Hepatocyte (in vitro differentiated cells): ENCODE measurements at places on chromosomes 6 and 20. TPM values are rescaled to one million over a fixed set of nuclear protein-coding genes. Genes with fewer than 3 reads are reported as not detected.
A peak's percentile ranks its signal among the peaks of the same experiment; 100 is the strongest.

- DNase-seq = peak; percentile 50
- H3K4me3 ChIP-seq = no peak overlapping the region
- no peaks in the 10 kb centered on the region for H3K27me3 ChIP-seq
- H3K36me3 ChIP-seq = no peaks in the 10 kb centered on the region
- peak overlapping the region; percentile 93 for H3K27ac ChIP-seq
Measured at GRCh38 chr6:35048631-35049083, 92.5 kb downstream of the TCP11 start.

GRCh38 chr6:83132121-83132520 lies 60.9 kb downstream of the PGM3 start:
- no peak for DNase-seq
- H3K4me3 ChIP-seq = no peak overlapping the region
- no peak overlapping the region for H3K27ac ChIP-seq
- H3K36me3 ChIP-seq = no peaks in the 10 kb centered on the region
- no peaks in the 10 kb centered on the region for H3K4me1 ChIP-seq
- H3K27me3 ChIP-seq = no peaks in the 10 kb centered on the region

DNA sequence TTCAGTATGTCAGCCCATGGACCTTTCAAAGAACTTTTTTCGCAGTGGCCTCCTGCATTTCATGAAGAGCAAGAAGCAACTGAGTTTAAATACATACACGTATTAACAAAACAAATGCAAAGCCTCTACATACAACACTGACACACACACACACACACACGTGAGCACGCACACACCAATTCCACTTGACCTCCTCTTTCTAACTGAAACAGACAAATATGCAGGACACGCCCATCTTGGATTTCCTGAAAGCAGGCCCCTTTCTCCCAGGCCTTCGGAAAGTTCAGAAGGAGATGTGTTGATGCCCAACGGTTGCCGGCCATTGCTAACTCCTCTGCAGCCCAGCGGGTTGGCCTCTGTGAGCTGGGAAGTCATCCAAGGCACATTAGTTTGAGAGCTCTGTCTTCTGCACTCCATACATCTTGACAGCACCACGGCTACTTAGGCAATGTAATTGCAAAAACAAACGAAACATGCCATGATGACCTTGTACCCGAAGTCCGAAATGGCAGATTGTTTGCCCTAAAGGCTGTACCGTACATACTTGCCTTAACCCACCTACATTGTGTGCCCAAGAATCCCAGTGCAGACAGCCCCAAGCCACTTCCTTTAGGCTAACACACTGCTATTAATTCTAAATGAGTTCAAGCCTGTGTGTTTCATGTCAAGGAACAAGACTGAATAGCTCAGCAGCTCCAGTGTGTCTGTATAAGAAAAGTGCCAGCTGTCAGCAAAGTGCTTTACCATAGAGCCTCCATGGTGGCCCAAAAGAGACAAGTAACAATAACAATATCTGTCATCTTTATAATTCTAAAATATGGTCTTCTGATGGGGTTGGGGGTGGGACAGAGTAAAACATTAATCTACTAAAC lies 138.8 kb upstream of the RNF217 start:
- no peak overlapping the region for H3K4me3 ChIP-seq
- no peaks in the 10 kb centered on the region for H3K27me3 ChIP-seq
- H3K4me1 ChIP-seq = peaks cover 4% of the 10 kb centered on the region
- no peaks in the 10 kb centered on the region for H3K36me3 ChIP-seq

GRCh38 chr6:37994223-37994622 lies 174.7 kb downstream of the ZFAND3 start:
- no peaks in the 10 kb centered on the region for H3K27me3 ChIP-seq
- H3K27ac ChIP-seq = no peak overlapping the region
- no peak for DNase-seq
- peaks cover 3% of the 10 kb centered on the region for H3K4me1 ChIP-seq
- H3K4me3 ChIP-seq = no peak overlapping the region
- no peaks in the 10 kb centered on the region for H3K36me3 ChIP-seq

- no peak overlapping the region for H3K27ac ChIP-seq
- no peak overlapping the region for H3K4me3 ChIP-seq
- peaks cover 8% of the 10 kb centered on the region for H3K4me1 ChIP-seq
- no peaks in the 10 kb centered on the region for H3K27me3 ChIP-seq
- DNase-seq = no peak
Measured at GRCh38 chr20:39258253-39258652, 296.1 kb downstream of the DHX35 start.

- H3K36me3 ChIP-seq = no peaks in the 10 kb centered on the region
- H3K4me1 ChIP-seq = no peaks in the 10 kb centered on the region
- DNase-seq = peak; percentile 34
- no peak overlapping the region for H3K4me3 ChIP-seq
- peak overlapping the region; percentile 53 for H3K27ac ChIP-seq
- peaks cover 5% of the 10 kb centered on the region for H3K27me3 ChIP-seq
Measured at GRCh38 chr20:22601361-22602141, 17.2 kb upstream of the FOXA2 start.

DNA sequence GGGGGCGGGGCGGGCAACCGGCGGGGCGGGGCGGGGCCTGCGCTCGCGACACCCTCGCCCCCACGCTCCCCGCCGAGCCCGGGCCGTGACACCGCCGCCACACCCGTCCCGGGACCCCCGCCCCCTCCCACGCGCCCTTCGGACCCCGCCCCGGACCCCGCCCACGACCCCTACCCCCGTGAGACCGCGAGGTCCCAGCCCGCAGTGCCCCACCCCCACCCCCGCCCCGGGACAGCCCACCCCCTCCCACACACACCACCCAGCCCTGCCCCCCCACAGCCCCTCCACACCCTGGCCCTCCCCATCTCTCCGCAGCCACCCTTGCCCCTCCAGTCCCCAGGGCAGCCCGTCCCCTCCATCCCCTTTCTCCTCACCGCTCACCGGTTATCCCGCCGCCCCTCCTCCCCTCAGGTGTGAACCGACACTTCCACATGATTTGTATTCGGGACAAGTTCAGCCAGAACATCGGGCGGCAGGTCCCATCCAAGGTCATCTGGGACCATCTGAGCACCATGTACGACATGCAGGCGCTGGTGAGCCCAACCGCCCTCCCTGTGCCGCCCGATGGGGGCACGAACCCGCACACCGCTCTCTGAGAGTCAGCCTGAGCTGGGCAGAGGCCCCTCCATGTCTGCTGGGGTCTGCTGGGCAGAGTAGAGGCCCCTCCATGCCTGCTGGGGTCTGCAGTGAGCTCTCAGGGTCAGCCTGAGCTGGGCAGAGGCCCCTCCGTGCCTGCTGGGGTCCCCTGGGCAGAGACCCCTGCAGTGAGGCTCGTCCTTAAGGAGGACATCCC lies 622 bp downstream of the MRGBP start:
- H3K4me3 ChIP-seq = peak overlapping the region; percentile 94
- H3K4me1 ChIP-seq = peaks cover 17% of the 10 kb centered on the region
- H3K27ac ChIP-seq = no peak overlapping the region
- peak; percentile 35 for DNase-seq
- H3K36me3 ChIP-seq = no peaks in the 10 kb centered on the region

DNA sequence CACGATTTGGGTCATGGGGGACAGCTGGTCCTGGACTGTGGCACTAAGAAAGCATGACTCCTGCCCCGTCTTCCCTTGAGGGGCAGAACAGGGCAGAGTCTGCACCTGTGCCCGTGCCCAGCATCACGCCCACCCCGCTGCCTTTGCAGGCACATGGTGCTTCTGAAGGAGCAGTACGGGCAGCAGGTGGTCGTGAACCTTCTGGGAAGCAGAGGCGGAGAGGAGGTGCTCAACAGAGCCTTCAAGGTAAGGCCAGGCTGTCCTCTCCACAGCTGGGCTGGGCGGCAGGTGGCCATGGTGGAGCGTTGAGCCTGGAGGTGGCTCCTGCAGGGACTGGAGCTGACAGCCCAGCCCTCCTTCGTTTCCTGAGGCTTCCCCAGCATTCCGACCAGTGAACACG lies 77.4 kb downstream of the SYNJ2 start:
- H3K27me3 ChIP-seq = no peaks in the 10 kb centered on the region
- no peak overlapping the region for H3K4me3 ChIP-seq
- H3K4me1 ChIP-seq = no peaks in the 10 kb centered on the region
- DNase-seq = no peak
- H3K27ac ChIP-seq = no peak overlapping the region

PBOV1 gene
- not detected in 2 replicates for total RNA-seq

RWDD2A gene
- 6.2 and 6.5 TPM in 2 replicates for total RNA-seq

IMPG1 gene
- 0.44 TPM in 1 of 2 replicates, not detected in the other for total RNA-seq

DNA sequence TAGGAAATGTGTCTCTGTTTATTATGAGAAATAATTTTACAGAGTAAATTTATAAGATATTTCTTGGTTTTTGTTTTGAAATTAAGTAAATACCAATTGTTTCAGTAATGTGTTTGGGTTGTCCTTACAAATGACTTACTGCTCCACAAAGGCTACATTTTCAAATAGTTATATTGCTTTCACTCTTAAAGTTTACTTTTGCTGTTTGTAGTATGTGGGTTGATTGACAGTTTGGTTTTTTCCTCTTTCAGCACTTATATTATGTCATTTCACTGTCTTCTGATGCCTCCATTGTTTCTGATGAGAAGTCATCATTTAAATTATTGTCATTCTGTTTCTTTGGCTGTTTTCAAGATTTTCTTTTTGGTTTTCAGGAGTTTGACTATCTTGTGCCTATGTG lies 34.9 kb upstream of the SUMO4 start:
- H3K27ac ChIP-seq = no peak overlapping the region
- H3K27me3 ChIP-seq = no peaks in the 10 kb centered on the region
- no peak overlapping the region for H3K4me3 ChIP-seq
- no peak for DNase-seq
- H3K4me1 ChIP-seq = peaks cover 8% of the 10 kb centered on the region

DNA sequence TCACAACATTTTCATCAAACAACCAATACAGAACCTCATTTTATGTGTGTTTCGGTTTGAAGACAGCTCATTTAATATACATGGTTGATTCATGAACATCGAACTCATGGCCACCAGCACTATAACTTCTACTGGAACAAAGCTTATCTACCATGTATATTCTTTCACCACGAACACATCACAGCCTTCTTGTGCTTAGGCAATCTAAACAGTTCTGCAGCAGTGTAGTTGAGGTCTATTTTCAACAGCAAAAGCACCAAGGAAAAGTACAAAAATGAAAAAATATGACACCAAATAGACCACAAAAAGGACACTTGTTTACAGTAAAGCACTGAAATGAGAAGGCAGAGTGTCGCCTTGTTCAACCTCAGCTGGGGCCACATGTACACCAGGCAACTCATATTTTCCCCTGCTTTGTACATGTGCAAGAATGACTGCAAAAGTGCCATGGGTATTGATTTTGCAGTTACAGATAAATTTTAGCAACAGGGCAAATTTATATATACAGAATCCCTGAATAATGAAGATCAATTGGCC lies 25.8 kb upstream of the KCNK5 start:
- H3K36me3 ChIP-seq = no peaks in the 10 kb centered on the region
- DNase-seq = no peak
- no peak overlapping the region for H3K4me3 ChIP-seq
- H3K27me3 ChIP-seq = peaks cover 13% of the 10 kb centered on the region
- H3K27ac ChIP-seq = no peak overlapping the region
- H3K4me1 ChIP-seq = no peaks in the 10 kb centered on the region

BNIP5 gene
- total RNA-seq = 27.6 and 29.1 TPM in 2 replicates

GRCh38 chr6:28425944-28426541 lies 17.2 kb downstream of the ZSCAN23 start:
- no peak for DNase-seq
- H3K27me3 ChIP-seq = no peaks in the 10 kb centered on the region
- no peaks in the 10 kb centered on the region for H3K36me3 ChIP-seq
- no peak overlapping the region for H3K27ac ChIP-seq
- no peaks in the 10 kb centered on the region for H3K4me1 ChIP-seq

DNA sequence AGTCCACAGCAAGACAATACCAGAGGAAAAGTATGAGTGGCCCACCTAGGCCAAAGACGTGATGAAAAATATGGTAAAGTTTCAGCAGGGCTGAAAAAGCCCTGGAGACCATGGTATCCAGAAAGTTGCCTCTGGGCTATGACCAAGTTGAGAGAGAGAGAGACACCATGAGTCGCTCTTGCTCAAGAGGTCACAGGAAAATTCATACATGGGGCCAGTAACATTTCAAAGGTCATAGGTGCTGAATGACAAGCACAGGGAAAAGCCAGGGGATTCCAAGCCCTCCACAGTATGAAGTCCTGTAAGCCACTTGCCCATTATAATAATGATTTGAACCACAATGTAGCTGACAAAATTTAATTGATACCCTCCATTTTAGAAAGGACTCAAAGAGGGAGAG lies 657.7 kb upstream of the CITED2 start:
- H3K4me3 ChIP-seq = no peak overlapping the region
- no peaks in the 10 kb centered on the region for H3K27me3 ChIP-seq
- H3K36me3 ChIP-seq = no peaks in the 10 kb centered on the region
- no peaks in the 10 kb centered on the region for H3K4me1 ChIP-seq
- no peak for DNase-seq
- no peak overlapping the region for H3K27ac ChIP-seq

GRCh38 chr6:19929312-19929711 lies 92.1 kb downstream of the ID4 start:
- no peak for DNase-seq
- H3K36me3 ChIP-seq = no peaks in the 10 kb centered on the region
- H3K27me3 ChIP-seq = no peaks in the 10 kb centered on the region
- H3K4me3 ChIP-seq = no peak overlapping the region

- peak; percentile 57 for DNase-seq
- no peaks in the 10 kb centered on the region for H3K36me3 ChIP-seq
- no peak overlapping the region for H3K4me3 ChIP-seq
- no peaks in the 10 kb centered on the region for H3K27me3 ChIP-seq
Measured at GRCh38 chr6:6971369-6971768, 136.4 kb upstream of the RREB1 start.

FAM209B gene
- not detected in 2 replicates for total RNA-seq

DNA sequence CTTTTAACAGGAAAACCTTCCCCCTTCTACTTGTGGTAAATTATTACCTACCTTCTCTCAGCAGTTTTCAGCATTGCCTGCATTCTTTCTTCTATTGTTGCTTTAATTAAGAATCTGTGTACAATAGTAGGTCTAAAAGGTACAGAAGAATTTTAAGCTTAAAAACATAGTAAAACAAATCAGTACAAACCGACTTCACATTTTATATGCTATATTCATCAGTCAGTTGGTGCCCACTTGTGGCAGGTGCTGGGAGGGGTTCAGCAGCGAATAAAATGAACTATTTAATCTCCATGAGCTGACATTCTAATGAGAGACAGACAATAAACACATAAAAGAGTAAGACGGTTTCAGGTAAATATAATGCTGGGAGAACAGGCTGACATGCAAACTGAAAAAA lies 73.4 kb upstream of the FBXO30 start:
- H3K4me1 ChIP-seq = peaks cover 22% of the 10 kb centered on the region
- peak; percentile 24 for DNase-seq
- H3K36me3 ChIP-seq = no peaks in the 10 kb centered on the region
- H3K27ac ChIP-seq = no peak overlapping the region
- no peak overlapping the region for H3K4me3 ChIP-seq
- H3K27me3 ChIP-seq = no peaks in the 10 kb centered on the region

DNA sequence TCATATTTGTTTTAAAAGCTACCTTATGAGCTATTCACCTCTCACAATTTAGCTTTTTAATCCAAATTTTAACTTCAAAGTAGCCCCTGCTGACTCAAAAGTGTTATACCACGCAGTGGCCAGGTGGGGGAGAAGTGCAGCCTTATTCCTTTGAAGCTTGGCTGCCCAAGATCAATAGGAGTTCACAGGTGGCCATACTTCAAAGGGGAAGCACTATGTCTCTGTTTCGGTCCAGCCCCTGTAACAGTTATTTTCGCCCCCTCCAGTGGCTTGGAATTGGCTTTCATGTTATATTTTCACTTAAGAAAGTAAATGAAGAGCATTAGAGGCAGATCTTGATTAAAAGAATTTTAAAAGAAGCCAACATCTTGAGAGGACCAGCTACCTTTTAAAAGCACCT lies 608.4 kb downstream of the EPHA7 start:
- peak; percentile 68 for DNase-seq
- H3K4me1 ChIP-seq = no peaks in the 10 kb centered on the region
- H3K4me3 ChIP-seq = no peak overlapping the region
- H3K36me3 ChIP-seq = no peaks in the 10 kb centered on the region
- H3K27me3 ChIP-seq = no peaks in the 10 kb centered on the region

POU5F1 gene
- total RNA-seq = 1.1 and 2.1 TPM in 2 replicates
